ENCODE measurements at places on chromosomes 11 and 22. TPM values are rescaled to one million over a fixed set of nuclear protein-coding genes. Genes with fewer than 3 reads are reported as not detected.

Gene SCARF2
- polyA plus RNA-seq: 7.1 TPM

DNA sequence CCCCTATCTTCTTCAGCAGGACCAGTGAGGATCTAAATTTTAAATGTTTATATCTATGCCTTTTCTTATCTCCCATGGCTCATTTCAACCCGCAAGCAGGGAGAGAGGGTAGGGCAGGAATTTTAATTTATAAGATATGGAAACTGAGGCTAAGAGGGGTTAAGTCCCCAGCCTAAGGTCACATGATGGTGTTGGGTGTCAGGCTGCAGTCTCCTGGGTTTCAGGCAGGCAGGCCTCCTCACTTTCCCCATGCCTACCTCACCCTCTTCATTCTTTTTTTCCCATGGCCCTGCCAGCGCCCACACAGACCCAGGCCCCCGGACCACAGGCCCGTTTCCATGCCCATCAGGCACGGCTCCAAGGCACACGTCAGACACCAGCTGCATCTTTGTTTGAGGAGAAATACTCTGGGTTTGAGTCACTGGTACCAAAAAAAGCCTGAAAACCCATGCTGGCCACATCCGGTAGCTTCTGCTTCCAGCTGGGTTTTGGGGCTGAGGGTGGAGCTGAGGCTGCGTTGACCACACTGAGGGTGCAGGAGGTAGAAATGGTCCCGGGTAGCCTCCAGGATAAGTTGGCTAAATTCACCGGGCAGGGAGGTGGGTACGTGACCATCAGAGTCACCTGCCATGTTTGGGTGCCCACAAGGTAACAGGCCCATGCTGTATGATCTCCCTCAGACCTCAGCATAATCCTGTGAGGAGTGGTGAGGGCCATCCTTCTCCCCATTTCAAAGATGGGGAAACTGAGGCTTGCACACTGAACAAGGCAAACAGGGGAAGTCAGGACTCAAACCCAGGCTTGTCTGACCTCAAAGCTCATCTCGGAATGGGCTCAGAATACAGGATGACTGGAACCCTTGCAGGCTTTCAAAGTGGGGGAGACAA, 7.5 kb downstream of the CRYBB1 start:
- H3K36me3 ChIP-seq: no peaks in the 10 kb centered on the region
- no peak overlapping the region for H3K27ac ChIP-seq
- H3K4me3 ChIP-seq: no peak overlapping the region
- DNase-seq: no peak
- peaks cover 21% of the 10 kb centered on the region for H3K4me1 ChIP-seq

DNA sequence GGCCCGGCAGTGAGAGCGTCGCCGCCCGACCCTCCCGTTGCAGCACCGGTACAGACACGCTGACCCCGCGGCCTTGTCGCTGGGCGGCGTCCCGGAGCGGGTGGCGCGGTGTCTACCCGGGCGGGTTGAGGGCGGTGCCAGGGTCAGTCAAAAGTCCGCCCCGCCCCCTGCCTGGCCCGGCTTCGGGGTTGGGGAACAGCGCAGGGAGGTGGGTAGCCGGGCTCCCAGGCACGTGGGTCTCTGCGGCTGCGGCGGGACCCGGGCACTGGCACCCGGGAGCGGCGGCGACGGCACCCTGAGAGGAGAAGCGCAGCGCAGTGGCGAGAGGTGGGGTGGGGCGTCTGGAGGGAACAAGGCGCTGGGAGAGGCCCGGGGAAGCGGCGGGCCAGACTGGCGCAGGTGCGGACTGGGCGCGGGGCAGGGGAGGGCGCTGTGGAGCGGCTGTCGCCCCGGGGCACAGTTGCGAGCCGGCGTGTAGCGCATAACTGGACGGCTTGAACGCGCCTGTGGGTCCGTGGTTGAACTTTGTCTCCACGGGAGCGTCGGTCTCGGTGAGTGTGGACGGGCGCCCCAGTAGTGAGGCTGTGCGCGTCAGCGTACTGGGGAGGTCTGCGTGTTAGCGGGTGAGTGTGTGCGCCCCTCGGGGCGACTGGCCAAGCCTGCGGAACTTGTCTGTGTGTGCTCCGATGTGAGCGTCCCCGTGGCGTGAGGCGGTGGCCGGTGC, at the start of gene P2RY2:
P2RY2 (plus strand) TSS at position 176 of the 724 bp plus-strand sequence. CDS start 15,879 bp downstream, outside the sequence.
- H3K27ac ChIP-seq: no peak within 1 kb of the TSS
- peak; percentile 15 for DNase-seq
- peaks cover 35% of the 10 kb centered on the region for H3K27me3 ChIP-seq
- no peaks in the 10 kb centered on the region for H3K36me3 ChIP-seq
- peak within 1 kb of the TSS; percentile 66 for H3K4me3 ChIP-seq
- peaks cover 5% of the 10 kb centered on the region for H3K4me1 ChIP-seq

- H3K4me3 ChIP-seq: no peak overlapping the region
- DNase-seq: no peak
- no peak overlapping the region for H3K27ac ChIP-seq
- no peaks in the 10 kb centered on the region for H3K4me1 ChIP-seq
Measured at GRCh38 chr11:95661162-95661561, 128.4 kb downstream of the FAM76B start.

GRCh38 chr22:47039356-47039755, 276.9 kb downstream of the TBC1D22A start:
- H3K36me3 ChIP-seq: no peaks in the 10 kb centered on the region
- no peak overlapping the region for H3K27ac ChIP-seq
- no peaks in the 10 kb centered on the region for H3K4me1 ChIP-seq
- no peak for DNase-seq
- H3K4me3 ChIP-seq: no peak overlapping the region
